ENCODE measurements at places on chromosomes 5 and 9.

DNA sequence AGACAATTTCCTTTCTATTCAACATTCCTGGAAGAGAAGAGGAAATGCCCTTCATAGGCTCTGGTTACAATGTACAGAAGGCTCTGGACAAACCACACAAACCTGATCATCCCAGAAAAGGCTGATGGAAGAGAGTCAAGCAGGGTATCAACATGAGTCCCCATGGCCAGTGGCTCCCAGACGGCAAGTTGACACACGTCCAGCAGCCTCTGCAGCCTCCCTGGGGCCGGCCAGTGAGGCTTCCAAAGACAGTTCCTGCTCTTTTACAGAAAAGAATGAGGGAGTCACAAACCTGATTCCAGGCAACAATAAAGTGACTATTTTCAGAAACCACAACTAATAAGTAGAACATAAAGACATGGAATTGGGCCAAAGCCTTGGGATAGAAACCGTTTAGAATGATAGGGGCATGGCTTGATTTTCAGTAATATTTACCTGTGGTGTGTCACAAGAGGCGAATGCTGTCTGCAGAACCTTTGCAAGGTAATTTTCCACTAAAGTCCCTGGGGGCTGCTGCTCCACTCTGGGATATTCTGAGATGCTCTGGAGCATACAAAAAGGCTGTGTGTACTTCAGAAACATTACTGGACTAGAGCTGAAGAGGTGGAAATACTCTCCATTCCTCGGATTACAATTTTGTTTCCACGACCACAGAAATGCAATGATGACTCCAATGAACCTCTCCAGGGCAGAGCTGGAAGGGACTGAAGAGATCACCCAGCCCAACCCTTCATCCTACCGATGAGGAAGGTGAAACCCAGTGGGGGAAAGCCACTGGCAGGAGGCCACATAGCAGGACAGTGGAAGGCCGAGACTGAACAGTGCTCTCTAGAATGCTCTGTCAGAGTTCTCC is 10.4 kb downstream of the MED27 start:
- no peak for DNase-seq

DNA sequence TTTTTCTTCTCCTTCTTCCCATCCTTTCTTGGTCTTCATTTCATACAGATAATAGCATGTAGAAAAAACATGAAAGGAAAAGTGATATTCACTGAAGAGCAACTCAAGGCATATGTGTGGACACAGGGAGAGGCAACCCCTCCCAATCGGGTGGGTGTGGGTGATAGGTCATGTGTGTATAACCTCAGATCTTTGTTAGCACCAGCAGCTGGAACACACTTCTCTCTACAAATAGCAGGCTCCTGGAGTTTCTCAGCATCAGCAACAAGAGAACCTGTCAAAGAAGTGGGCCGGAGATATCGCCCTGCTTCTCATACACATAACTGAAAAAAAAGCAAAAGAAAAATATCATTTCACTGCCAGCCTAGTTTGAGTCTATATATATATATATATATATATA is 426.4 kb downstream of the DTWD2 start:
- DNase-seq, result no peak

DNA sequence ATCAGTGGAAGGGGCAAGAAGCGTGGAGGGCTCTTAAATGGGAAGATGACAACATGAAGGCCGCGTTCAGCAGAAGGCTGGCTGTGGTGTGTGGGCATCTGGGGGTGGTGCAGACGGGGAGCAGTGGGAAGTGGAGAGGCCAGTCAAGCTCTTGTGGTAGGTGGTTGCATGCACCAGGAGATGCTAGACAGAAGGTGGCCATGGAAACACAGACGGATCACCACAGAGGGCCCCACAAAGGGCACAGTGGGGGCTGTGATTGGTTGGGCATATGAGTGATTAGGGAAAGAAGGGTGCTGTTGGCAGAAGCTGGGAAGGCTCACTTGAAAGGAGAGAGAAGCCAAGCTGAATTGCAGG is 14.7 kb downstream of the MTMR12 start:
- DNase-seq, result no peak

DNA sequence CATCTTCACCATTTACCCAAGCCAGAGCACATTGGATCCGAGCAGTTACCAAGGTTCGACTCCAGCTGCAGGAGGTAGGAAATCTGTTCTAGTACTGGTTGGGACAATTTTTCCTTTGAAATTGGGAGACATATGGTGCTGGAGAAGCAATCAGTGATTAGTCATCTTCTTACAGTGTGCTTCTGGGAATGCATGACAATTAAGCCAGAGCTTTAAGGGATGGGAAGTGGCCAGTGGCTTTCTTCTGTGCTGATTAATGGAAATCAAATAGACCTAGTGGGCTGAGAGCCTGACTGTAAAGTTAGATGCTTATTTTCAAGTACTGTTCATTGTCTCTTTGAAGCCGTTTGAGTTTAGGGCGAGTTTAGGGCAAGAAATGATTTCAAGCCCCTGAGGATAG is 152.1 kb downstream of the UNC13B start:
- no peak for DNase-seq

GRCh38 chr5:154286557-154286956 is 96.0 kb downstream of the GALNT10 start:
- DNase-seq, result no peak

DNA sequence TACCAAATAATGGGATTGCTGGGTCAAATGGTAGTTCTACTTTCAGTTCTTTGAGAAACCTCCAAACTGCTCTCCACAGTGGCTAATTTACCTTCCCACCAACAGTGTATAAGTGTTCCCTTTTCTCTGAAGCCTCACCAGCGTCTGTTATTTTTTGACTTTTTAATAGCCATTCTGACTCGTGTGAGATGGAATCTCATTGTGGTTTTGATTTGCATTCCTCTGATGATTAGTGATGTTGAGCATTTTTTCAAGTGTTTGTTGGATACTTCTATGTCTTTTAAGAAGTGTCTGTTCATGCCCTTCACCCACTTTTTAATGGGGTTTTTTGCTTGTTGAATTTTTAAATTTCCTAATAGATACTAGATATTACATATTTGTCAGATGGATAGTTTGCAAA is 28.4 kb upstream of the SUSD1 start:
- DNase-seq, result no peak

DNA sequence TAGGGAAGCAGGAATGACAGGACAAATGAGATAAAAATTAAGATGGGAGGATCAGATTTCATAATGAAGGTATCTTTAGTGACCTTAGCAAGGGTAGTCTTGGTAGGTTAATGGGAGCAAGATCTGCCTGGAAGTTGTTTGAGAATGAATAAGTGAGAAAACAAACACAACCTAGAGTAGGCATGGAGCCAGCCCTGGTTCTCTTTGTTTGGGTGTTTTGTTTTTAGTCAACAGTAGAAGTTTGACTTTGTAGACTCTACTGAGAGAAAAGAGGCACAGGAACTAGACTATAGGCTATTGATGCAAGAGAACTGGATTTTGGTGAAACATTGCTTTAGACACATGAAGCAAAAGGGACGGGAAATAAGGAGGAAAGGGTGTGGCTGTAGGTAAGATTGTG is 40.3 kb downstream of the KCNN2 start:
- DNase-seq, result no peak

- no peak for DNase-seq
Observed at GRCh38 chr9:109307380-109308240, 13.2 kb downstream of the EPB41L4B start.

Data from GM12864 (cell line).